ENCODE measurements at places on chromosomes 16 and 17.

- DNase-seq: no peak
Measured at GRCh38 chr17:72477491-72477890, 356.7 kb downstream of the SOX9 start.

GRCh38 chr17:50798424-50799288 lies 31.3 kb upstream of the ANKRD40CL start:
- DNase-seq: peak; percentile 31

- peak; percentile 67 for DNase-seq
Measured at GRCh38 chr17:7883781-7884386, 4.7 kb upstream of the CHD3 start.

- no peak for DNase-seq
Measured at GRCh38 chr17:8729421-8729820, 15.2 kb downstream of the CCDC42 start.

- no peak for DNase-seq
Measured at GRCh38 chr17:42797067-42798007, 1.2 kb downstream of the COA3 start.

DNA sequence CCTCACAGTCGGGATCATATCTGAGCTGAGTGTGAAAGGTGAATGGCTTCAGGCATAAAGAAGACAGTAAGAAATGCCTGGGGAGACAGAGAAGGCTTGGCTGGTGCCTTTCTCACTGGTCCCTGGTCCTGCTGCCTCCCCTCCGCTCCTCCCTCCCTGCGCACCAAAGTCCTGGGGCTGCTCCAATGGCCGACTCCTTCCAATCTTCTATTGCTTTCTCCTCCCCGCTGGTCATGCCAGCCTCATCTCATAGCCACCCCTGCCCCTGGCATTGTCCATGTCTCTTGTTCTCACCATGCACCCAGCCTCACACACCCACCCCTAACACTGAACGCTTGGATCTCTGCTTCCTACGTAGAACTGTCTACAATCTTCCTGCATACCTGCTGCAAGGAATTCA lies 18.0 kb downstream of the TLE7 start:
- no peak for DNase-seq

DNA sequence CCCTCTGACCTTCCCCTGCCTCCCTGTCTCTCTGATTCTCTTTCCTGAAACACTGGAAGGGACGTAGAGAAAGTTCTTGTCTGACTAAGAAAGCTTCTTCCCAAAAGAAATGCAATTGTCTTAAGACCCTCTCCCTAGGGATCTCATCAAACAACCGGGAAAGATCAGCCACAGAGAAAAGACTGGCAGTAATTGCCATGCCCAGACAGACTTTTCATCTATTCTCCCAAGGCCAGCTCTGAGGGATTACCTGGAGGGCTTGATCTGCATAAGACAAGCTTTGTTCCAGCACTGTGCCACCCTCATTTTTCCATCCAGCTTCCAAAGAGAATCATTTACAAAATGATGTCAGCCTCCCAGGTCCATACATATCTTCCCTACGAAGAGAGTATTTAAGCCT lies 38.8 kb upstream of the HS3ST3A1 start:
- no peak for DNase-seq
